ENCODE measurements at places on chromosomes 6 and 20. TPM values are rescaled to one million over a fixed set of nuclear protein-coding genes. Genes with fewer than 3 reads are reported as not detected.

DNA sequence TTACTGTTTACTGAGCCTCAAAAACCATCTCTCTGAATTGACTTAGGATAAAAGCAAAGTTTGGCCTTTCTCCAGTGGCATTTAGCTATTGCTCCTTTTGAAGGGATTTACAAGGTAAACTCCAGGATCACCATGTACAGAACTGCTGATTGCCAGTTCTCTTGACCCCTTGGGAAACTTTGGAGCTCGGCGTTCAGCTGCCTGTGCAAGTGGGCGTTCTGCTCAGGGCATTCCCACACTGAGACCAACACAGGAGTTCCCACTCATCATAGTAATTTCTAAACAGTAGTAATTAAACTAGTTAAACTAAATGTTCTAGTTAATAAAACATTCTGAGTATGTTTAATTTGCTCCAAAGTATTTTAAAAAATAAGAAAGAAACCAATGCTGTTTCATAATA lies 14.9 kb downstream of the KCNQ5 start:
- no peak for DNase-seq

DNA sequence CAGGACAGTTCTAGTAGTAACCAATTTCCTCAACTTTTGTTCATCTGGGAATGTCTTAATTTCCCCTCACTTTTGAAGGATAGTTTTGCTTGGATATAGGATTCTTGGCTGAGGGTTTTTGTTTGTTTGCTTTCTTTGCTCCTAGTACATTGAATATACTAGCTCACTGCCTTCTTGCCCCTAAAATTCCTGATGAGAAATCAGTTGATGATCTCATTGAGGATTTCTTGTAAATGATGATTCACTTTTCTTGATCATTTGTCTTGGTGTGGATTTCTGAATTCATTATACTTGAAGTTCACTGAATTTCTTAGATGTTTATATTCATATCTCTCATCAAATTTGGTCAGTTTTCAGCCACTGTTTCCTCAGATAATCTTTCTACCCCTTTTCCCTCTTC lies 49.1 kb upstream of the PRDM1 start:
- peak; percentile 63 for DNase-seq

CAP2 gene
- total RNA-seq: 66.0 TPM

- DNase-seq: no peak
Observed at GRCh38 chr20:32528171-32528891, 56.8 kb downstream of the NOL4L start.

DNA sequence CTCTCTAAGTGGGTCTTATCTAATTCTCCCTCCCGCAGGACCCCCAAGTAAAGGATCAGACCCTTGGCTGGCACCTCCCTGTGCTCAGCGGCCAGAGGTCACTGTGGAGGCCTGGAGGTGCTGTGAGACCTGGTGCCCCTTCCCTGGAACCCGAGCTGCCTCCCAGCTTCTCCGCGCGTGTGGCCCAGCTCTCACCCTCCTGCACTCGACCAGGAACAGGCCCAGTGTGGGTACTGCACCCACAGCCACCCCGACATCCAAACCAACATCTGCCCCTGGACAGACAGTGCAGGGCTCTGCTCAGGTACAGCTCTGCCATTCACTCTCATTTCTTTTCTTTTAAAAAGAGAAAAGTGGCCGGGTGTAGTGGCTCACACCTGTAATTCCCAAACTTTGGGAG lies 42.4 kb downstream of the TMEM242 start:
- no peak for DNase-seq

ULBP2 gene
- 18.8 TPM for total RNA-seq

- no peak for DNase-seq
Observed at GRCh38 chr20:59848182-59848581, 85.3 kb downstream of the SYCP2 start.

DNA sequence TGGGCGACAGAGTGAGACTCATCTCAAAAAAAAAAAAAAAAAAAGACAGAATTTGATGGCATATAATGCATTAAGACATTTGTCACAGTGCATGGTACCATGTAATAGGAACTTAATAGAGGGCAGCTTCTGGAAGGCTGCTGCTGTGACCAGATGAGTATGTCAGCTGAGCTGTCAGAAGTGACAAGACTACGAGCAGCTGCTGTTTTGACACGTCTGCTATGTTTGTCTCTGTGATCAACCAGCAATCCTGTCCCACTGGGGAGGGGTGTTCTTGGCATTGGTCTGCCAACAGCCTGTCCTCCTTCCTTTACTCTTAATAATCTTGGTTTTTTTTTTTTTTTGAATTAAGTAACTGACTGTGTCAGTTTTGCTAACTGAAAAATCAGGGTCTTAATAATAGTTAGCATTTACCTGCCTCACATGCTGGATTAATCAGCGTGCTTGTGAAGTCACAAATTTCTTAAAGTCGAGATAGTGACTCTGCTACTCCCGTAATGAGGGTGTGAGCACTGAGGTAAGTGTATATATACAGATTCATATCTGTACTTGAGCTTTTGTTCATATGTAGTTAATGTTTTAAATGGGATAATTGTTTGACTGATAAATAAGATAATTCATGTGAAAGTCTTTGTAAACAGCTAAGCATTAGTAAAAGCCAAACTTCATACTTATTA lies 152.4 kb downstream of the BMP2 start:
- DNase-seq: no peak

CST2 gene
- not detected for total RNA-seq

DNA sequence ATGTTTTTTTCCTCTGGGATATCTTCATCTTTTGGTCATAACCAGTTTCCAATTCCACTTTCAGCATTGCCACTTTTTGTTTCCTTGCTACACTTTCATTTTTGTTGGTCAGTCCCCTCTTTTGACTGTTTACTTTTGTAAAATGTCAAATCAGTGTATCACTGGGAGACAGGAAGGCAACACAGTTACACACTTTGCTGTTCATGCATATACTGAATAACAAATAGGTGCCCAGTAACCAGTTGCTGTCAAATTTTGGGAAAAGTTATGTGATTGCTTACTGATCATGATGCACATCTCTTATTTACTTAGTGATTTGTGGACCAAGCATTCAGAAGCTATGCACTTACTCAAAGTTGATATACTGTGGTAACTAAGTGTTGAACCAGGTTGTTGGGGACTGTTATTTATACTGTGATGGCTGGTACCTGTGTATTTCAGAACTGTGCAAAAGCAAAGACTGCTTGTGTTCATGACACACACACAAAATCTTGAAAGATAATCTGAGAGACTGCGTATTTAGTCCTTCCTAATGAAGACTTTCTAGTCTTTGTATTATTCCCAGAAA lies 41.0 kb downstream of the ZNF292 start:
- DNase-seq: peak; percentile 3

- no peak for DNase-seq
Observed at GRCh38 chr6:146595972-146596731, 2.6 kb upstream of the ADGB start.

DNA sequence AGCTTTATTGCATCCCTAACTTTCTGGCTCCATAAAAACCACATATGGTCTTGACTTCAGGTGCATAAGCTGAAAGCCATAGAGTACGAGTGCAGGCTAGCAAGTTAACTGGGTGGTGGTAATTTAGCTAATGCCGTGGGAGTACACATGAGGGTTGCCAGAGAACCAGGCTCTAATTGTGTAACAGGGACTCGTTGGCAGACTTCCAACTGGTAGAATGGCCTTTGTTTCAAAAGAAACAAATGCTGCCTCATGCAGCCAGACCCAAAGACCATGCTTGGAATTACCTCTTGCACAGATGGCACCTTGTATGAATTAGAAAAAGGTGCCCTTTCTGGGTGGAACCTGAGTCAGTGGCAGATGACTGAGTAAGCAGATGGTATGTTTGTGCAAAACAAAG lies 73.2 kb downstream of the LY86 start:
- DNase-seq: no peak

DNA sequence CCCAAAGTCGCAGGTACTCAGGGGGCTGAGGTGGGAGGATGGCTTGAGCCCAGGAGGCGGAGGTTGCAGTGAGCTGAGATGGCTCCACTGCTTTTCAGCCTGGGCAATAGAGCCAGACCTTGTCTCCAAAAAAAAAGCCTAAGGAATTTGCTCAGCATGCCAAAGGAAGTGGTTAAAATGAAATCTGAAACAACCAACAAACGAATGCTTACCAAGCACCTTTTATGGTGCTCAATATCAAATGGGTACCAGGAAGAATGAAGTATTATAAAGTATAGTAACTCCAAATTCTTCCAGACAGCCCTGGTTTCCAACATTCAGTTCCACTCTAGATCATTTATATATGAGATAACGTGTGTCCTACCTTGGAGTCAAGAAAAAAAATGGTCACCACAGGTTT lies 14.0 kb downstream of the GMDS start:
- DNase-seq: no peak

GRCh38 chr20:39893003-39893685 lies 795.9 kb downstream of the MAFB start:
- DNase-seq: no peak

CDKN1A gene
- total RNA-seq: 949 TPM

DNA sequence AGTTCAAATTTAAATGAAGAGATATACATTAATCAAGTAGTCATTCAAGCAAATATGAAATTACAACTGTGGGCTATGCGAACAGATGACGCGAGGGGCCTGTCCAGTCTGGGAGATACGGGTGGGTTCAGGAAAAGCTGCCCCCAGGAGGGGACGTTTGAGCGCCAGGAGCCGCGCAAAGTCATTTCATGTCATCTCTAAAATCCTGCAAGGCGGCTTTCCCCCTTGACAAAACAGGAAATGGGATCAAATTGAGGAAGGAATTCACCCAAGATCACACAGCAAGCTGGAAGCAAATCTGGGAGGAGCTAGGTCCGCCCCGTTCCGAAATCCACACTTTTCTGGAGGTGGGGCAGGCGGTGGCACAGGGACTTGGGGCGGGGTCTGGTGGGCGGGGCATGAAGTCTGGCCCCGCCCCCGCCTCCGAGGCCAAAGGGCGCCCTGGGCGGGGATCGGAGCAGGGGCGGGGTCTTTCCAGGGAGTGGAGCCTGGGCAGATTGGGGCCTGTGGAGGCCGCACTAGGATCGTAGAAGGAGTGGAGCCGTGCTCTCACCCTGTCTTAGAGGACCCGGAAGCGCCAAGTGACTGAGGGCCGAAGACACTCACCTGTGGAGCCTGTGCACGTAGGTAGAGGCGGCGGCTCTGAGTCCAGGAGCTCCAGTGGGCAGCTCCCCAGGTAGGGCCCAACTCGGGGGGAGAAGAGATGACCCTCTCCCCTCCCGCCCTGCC lies at the start of gene LPIN3:
TSS of gene LPIN3 (plus strand) at position 495 of the 729 bp plus-strand sequence. CDS start 4,983 bp downstream, outside the sequence.
- DNase-seq: peak; percentile 84

DNA sequence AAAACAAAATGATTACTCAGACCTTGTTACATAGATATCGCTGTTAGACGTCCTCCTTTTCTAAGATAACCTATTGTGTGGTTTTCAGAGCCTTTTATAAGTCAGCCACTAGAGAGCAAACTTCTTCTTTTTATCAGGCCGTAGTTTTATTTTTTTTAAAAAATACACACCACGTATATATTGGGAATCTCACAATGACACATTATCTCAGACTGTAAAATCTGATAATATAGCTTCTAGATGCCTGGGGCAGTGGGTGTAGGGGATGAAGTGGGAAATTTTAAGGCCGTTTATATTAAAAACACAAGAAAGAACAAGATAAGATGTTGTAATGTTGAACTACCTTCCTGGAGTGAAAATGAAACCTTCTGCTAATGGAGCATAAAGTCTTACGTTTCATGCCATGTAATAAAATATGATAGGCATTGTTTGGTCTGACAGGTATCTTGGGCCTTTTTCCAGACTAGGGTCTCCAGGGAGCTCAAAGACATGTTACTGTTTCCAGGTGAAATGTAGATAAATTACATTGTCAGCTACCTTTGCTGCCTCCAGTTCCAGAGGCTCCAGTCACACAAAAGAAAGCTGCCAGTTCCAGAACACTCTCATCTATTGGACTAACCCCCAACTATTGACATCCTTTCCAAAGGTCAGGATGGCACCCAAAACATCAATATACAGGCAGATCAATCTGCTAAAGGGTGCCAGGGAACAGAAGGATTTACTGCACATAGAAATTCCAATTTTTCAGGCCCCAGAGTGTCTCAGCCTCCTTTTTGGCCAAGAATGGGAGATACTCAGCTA lies 130.2 kb upstream of the AKIRIN2 start:
- peak; percentile 3 for DNase-seq

GRCh38 chr6:11950109-11950508 lies 62.0 kb upstream of the HIVEP1 start:
- DNase-seq: no peak

DNA sequence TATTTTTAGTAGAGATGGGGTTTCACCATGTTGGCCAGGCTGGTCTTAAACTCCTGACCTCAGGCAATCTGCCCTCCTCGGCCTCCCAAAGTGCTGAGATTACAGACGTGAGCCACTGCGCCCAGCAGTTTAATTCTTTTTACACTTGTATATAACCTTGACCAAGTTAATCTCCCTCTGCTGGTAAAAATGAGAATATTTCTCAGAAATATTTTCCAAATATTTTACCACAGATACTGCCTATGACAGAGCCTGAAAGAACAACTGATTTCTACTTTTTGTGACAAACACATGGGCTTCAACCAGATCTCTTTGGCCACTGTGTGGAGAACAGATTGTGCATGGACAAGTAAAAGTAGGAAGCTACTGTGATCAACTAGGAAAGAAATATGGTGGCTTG lies 21.2 kb upstream of the NHSL1 start:
- DNase-seq: peak; percentile 52

DNA sequence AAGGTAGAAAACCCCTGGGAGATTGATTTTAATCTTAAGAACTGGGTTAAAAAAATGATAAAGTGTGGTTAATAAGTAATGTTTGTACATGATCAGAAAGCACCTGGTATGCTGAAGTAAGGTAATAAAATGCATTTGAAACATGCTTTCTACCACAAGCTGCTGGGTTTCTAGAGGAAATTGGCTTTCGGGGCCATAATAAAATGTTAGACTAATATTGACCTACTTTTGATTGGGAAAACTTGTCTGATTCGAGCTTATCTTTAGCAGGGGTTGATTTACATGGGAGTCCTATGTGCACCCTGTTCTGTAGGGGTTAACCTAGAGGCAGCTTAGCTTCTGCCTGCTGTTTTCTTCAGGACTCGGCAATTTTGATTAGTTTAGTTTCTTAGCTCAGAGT lies 50.5 kb downstream of the CRYBG1 start:
- no peak for DNase-seq

TREM2 gene
- not detected for total RNA-seq

DNA sequence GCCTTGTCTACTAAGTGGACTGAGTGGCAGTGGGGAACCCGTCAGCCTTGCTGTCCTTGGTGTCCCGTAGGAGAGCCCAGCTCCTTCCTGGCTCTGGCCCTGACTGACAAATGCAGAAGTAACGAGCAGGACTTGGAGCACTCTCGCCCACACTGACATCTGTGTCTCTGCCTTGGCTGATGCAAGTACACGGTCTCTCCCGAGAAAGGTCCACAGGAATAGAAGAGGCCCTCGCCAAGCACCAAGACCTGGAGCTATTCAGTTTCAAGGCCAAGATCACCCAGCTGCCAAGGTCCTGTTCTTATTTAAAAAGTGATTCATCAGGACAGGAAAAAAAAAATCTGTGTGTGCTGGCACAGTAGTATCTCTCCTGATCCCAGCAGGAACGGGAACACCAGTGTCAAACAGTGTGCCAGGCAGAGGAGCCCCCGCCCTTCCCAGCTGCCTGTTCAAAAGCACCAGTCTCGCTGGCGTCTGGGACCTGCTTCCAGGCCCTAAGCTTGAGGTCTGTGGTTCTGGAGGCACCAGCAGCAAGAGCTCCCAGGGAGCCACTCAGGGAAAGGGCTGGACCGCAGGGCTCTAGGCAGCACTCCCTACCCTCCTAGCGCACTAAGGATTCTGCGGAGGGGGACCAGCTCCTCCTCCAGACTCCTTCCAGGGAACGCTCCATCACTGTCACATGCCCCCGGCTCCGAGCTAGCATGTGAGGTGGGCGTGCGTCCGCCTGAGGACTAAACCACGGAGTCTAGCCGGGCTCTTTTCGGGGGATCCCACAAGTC lies 376.9 kb downstream of the RNGTT start:
- no peak for DNase-seq

GRCh38 chr6:72784581-72784980 lies 162.7 kb downstream of the KCNQ5 start:
- DNase-seq: peak; percentile 82

Data from HFFc6 (cell line).